ENCODE measurements at places on chromosomes 16 and 17.

- DNase-seq: no peak
Observed at GRCh38 chr17:2952174-2952845, 111.1 kb downstream of the OR1D5 start.

DNA sequence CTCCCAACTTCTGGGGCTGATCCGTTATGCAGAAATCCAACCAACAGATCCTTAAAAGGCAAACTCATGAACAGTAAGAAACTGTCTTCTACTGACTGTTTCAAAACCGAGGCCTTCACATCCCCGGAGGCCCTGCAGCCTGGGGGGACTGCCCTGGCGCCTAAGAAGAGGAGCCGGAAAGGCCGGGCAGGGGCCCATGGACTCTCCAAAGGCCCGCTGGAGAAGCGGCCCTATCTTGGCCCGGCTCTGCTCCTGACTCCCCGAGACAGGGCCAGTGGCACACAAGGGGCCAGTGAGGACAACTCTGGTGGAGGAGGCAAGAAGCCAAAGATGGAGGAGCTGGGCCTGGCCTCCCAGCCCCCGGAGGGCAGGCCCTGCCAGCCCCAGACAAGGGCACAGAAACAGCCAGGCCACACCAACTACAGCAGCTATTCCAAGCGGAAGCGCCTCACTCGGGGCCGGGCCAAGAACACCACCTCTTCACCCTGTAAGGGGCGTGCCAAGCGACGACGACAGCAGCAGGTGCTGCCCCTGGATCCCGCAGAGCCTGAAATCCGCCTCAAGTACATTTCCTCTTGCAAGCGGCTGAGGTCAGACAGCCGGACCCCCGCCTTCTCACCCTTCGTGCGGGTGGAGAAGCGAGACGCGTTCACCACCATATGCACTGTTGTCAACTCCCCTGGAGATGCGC lies 39.5 kb downstream of the SREBF1 start:
- DNase-seq: no peak

DNA sequence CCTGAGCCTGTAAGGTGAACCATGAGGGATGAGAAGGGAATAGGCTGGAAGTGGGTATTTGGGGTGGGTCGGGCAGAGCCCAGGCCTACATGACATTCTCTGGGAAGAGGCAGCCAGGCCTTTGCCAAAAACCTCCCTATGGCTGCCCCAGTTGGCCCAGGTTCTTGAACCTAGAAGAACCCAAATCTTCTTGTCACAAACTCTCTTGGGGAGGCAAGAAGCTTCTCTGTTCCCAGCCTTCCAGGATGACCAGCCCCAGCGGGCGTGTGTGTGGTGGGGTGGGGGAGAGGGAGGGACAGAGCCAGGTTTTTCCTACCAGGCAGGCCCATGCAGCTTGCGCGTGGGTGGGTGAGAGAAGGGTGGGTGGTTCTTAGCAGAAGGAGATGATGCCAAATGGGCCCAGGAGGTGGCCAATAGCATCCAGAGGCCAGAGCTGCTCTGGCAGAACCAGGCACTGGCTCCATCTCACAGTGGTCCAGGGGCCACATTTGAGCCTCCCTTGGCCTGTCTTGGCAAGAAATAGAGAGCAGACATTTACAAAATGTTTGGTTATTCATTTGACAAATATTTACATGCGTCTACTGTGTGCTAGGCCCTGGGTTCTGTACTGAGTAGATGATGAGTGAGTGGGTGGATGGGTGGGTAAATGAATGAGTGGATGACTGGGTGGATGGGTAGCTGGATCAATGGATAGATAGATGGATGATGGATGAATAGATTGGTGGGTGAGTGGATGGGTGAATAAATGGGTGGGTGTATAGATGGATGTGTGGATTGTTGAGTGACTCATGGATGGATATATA lies 44.3 kb upstream of the PLCG2 start:
- no peak for DNase-seq

DNA sequence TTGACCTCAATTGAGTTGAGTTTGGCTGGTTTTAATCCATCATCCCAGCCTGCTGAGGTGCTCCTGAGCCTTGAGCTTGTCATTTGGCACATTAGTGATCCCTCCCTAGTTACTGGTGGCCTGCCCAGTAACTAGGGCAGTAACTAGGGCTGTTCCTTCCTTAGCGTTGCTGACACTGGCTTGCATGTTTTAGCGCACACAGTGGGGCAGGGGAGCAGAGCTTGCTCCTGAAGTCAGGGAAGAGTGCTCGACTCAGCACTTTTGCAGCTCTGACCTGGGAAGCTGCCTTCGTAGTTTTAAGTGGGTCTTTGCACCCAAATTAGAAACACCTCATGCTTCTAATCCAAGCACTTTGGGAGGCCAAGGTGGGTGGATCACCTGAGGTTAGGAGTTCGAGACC lies 15.7 kb downstream of the CCDC42 start:
- DNase-seq: no peak

DNA sequence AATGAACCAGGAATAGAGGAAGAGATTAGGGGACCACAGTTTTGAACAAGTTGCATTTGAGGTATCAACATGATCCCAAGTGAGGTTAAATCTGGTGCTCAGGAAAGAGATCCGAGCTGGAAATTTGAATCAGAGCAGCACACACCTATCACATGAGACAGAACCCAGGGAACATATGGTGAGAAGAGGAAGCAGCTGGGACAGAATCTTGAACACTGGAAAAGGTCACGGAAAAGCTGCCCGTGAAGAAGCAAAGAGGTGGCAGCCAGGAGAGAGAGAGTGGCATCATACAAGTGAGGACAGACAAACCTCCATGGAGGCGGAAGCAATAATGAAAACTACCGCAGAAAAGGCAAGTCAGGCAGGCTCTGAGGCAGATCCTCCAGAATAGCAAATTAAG lies 36.1 kb downstream of the USP31 start:
- DNase-seq: no peak

DNA sequence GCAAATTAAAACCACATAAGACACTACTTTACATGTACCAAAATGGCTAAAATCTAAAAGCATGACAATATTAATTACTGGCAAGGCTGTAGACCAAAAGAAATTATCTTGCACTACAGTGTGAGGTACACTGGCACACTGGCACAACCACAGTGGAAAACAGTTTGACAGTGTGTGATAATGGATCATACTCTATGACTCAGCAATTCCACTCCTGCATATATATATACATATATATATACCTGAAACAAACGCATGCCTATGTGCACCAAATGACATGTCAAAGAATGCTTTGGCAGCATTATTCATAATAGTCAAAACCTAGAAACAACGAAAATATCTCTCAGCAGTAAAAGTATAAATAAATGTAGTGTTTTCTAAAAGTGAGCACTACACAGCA lies 4.6 kb upstream of the DYNLRB2 start:
- no peak for DNase-seq

DNA sequence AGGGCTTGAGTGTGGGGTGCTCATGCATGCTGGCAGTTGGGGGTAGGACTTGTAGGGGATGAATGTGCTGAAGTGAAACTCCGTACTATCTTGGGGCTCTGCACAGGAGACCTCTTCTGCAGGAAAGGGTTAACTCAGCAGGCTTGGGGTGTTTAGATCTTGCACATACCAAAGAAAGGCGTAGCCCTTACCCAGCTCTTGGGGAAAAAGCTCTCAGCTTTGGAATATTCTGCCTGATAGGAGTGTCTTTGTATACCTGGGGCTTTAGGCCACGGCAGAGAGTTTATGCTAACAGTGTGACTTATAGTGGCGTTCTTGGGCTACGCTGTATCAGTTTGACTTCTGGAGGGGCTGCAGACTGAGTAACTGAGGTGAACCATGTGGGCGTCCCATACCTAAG lies 21.1 kb downstream of the KRT25 start:
- DNase-seq: no peak

- no peak for DNase-seq
Observed at GRCh38 chr17:7340179-7340578, 3.9 kb downstream of the ACAP1 start.

DNA sequence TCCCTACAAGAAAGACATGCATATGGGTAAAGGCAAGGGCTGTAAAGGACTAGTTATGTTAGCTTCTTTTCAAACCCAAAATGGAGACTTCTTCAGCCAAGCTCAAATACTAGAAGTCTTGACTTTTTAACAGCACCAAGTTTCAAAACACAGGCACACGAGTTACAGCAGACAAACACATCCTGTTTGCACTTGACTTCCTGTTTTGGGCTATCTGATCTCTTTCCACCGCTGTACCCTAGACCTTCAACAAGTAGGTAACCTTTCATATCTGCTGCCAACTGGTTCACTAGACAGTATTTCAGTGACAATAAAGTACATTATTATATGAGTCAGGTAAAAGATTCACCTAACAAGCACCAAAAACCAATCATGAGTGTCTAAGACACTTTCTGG lies 12.3 kb downstream of the RFFL start:
- DNase-seq: no peak

GRCh38 chr17:9361188-9361955 lies 214.2 kb downstream of the STX8 start:
- DNase-seq: no peak

DNA sequence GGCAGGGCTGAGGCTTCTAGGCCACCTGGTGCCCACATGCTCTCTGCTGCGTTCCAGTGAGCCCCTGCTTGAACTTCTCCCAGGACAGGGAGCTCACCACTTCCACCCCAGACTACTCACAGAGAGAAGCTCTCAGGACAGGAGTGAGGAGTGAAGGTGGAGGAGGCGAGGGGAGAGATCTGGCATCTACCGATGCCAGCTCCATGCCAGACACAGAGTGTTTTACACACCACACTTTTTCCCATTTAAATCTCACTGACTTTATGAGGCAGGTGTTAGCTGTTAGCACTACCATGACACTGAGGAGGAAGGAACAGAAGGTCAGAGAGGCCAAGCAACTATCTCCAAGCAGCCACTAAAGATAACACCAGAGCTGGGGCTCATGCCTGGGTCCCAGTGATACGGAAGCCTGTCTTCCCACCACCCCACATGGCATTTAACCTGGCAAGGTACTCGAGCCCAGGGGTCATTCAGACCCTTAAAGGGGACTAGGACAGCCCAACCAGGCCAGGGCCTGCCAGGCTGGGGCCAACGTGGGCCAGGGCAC lies 6.8 kb downstream of the FAM83G start:
- no peak for DNase-seq

DNA sequence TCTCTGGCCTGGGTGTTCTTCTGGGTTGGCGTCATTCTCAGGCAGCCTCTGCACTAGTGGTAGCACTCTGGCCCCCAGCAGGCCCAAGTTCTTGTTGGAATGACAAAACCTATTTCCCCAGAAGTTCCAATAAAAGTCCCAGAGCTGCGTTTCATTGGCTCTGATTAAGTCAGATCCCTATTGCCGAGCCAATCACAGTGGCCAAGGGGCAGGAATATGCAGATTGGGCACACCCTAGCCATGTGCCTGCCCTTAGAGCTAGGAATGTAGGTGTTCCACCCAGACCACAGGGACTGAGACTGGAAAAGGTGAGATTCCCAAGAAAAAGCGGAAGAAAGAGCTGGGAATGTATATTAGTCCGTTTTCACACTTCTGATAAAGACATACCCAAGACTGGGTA lies 44.9 kb upstream of the POLR3E start:
- no peak for DNase-seq

DNA sequence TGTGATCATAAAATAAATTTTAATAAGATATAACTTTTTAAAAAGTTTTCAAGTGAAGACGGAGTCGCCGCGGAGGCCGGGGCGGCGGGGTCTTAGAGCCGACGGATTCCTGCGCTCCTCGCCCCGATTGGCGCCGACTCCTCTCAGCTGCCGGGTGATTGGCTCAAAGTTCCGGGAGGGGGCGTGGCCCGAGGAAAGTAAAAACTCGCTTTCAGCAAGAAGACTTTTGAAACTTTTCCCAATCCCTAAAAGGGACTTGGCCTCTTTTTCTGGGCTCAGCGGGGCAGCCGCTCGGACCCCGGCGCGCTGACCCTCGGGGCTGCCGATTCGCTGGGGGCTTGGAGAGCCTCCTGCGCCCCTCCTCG lies at the start of gene FOXC2:
FOXC2 (plus strand) TSS at position 229 of the 365 bp plus-strand sequence. CDS start 507 bp downstream, outside the sequence.
- peak; percentile 91 for DNase-seq

DNA sequence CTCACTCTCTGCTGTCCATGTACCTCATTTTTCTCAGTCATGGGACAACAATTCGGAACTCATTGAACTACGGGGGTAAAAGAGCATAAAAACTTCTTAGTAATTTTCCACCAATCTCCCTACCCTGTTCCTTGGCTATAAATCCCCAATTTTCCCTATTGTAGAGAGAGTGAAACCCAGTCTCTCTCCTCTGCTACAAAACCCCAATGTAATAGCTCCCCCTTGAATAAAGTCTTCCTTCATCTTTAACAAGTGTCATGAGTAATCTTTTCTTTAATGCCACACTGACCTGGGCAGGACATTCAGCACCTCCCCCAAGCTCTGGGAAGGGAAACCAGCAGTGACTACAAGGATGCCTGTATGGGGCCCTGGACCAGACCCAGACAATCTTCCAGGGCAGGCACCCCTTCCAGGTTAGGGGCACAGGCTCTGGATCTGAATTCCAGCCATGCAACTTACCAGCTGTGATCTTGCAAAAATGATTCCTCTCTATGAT lies 10.2 kb upstream of the EIF1 start:
- DNase-seq: no peak

DNA sequence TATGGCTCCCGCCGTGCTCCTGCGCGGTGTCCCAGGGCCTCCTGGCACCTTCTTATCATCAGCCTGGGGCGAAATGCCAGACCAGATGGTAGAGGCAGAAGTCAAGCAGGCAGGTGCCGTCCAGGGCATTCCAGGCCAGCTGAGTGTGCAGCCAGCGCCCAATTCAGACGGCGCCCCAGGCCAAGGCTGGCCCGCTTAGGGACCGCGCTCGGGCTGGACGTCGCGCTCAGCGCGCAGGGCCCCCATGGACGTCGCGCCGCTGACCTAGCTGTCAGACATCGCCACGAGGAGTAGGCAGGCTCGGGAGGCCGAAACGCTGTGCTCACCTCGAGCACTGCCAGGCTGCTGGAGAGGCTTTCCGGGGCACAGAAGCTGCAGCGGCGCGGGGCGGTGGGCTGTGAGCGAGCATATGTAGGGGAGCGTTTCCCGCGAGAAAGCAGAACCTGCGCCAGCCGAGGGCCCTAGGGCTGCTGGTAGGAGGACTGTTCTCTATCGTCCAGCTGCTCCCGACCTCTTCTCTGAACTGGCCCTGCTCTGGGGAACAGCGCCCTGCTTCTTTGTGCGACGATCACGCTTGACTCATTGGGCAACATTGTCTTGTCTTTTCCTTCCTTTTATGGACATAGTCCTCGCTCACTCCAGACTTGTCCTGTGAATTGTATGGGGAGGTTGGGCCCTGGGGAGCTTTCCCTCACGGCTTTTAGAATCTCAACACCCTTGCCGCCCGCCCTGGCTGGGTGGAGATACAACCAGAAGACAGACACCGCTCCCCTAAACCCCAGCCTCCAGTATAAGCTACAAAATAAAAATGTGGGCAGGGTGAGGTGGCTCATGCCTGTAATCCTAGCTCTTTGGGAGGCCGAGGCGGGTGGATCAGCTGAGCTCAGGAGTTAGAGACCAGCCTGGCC lies 8.4 kb upstream of the CA4 start:
- DNase-seq: peak; percentile 74

- DNase-seq: no peak
Observed at GRCh38 chr17:49051269-49051668, 54.1 kb downstream of the IGF2BP1 start.

DNA sequence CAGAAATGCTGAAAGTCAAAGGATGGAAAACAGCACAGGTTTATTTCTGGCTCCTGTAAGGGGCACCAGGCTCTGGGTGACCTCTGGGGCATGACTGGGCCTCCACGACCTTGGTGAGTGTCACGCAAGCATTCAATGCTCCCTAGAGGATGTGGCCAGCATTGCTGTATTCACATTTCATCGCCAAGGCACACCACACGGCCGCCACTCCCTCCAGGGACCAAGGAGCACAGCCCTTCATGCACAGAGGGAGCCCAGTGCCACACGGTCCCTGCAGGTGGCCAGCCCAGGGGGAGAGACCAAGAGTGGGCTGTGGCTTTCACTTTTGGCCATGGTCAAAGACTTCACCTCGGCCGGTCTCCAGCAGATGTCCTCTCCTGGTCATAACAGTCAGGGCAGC lies 137.4 kb upstream of the TNRC6C start:
- no peak for DNase-seq

Measured in ecto neural progenitor cell (in vitro differentiated cells).